A549 treated with Hydrocortisone at 1 μM for 4 hours (cell line): ENCODE measurements at places on chromosomes 5 and 9. TPM values are rescaled to one million over a fixed set of nuclear protein-coding genes. Genes with fewer than 3 reads are reported as not detected.

The ZBTB43 gene
- total RNA-seq: 6.5 to 17.9 TPM (median 7.8 TPM) in 5 replicates

The IL13 gene
- 0.08 TPM in 1 of 5 replicates, not detected in the others for total RNA-seq

The TXNDC8 gene
- total RNA-seq: not detected in 5 replicates

The ARSB gene
- total RNA-seq: 7.7 to 11.2 TPM (median 9.0 TPM) in 5 replicates

The ADRA1B gene
- 19.3 to 23.5 TPM (median 21.5 TPM) in 5 replicates for total RNA-seq

The CCNI2 gene
- 0.07 to 0.22 TPM (median 0.07 TPM) in 5 replicates for total RNA-seq

The SLC1A1 gene
- 0.85 to 1.3 TPM (median 1.2 TPM) in 5 replicates for total RNA-seq

The SMC5 gene
- total RNA-seq: 10.3 to 21.3 TPM (median 15.4 TPM) in 5 replicates

The CYLC2 gene
- not detected in 5 replicates for total RNA-seq

The HNRNPK gene
- total RNA-seq: 535 to 730 TPM (median 554 TPM) in 5 replicates

The RASGEF1C gene
- 0.08 to 0.20 TPM (median 0.11 TPM) in 5 replicates for total RNA-seq

The SOX30 gene
- 0.06 to 0.07 TPM in 2 of 5 replicates, not detected in the others for total RNA-seq

The ZFP37 gene
- total RNA-seq: 1.3 to 2.5 TPM (median 1.9 TPM) in 5 replicates

The LECT2 gene
- not detected in 5 replicates for total RNA-seq

The POLE3 gene
- 103 to 118 TPM (median 110 TPM) in 5 replicates for total RNA-seq

The HAVCR2 gene
- total RNA-seq: 0.16 to 0.57 TPM (median 0.28 TPM) in 5 replicates

The ANXA1 gene
- 1,032 to 1,196 TPM (median 1,133 TPM) in 5 replicates for total RNA-seq

The STX17 gene
- 6.0 to 12.0 TPM (median 8.2 TPM) in 5 replicates for total RNA-seq

The STXBP1 gene
- total RNA-seq: 14.2 to 18.4 TPM (median 17.9 TPM) in 5 replicates

The HAND1 gene
- 0.21 to 0.42 TPM (median 0.35 TPM) in 5 replicates for total RNA-seq

The NR2F1 gene
- total RNA-seq: 4.1 to 4.9 TPM (median 4.4 TPM) in 5 replicates

The SUB1 gene
- 169 to 262 TPM (median 253 TPM) in 5 replicates for total RNA-seq

The ST8SIA4 gene
- total RNA-seq: 0.18 to 0.33 TPM (median 0.23 TPM) in 5 replicates

The CER1 gene
- not detected in 5 replicates for total RNA-seq

The DND1 gene
- 0.47 to 0.94 TPM (median 0.70 TPM) in 5 replicates for total RNA-seq

The NXNL2 gene
- total RNA-seq: 0.44 to 1.2 TPM (median 0.74 TPM) in 5 replicates

The FAM200C gene
- 1.6 to 2.1 TPM (median 1.7 TPM) in 5 replicates for total RNA-seq

The CBY3 gene
- not detected in 5 replicates for total RNA-seq
